IMR-90 (cell line): ENCODE measurements at places on chromosomes 2 and 18.

DNA sequence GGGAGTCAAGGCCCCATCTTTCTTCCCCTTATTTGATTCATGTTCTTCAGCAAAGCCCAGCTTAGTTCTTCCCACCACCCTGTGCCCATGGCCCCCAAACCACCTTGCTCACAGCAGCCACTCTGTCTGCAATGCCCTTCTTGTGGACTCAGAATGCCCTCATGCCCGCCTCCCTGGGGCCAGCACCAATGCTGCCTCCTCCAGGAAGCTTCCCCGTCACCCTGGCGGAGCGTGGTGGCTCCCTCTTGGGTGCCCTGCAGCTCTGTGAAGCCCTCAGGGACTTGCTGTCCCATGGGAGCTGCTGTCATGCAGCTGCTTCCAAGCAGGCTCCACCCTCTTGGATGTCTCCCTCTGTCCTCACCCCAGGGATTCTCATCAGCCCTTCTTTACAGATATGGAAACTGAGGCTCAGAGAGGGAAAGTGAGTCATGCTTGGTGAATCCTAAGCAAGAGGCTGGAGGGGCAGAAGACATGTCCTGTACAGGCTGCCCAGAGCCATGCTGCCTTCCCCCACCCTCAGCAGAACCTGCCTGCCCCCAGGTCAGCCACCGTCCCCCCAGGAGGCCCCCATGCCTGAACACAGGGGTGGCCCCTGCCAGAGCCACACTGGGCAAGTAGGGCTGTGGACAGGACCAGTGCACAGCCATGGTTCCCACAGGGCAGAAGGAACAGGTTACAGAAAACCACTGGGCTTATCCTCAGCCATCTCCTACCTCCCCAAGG lies 11.8 kb upstream of the DUSP2 start:
- DNase-seq = no peak

DNA sequence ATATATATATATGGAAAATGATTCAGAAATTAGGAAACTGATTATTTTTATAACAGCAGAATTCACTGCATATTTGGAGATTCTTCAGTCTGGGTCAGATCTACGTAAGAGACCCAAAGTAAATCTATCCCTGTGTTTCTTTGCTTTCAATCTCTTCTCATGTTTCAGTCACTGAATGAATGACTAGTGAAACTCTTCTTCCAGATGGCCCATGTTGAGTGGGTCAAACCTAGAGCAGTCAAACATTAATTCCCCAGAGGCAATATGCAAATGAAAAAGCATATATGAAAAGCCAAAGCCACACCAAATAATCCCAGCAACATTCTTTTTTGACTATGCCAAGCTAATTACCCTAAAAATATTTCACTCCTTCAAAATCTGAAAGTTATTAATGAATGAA lies 317.3 kb downstream of the RBM43 start:
- no peak for DNase-seq

GRCh38 chr2:145690183-145690778 lies 1170.4 kb upstream of the ZEB2 start:
- DNase-seq = peak; percentile 34

GRCh38 chr2:143934626-143935481 lies 585.1 kb downstream of the ZEB2 start:
- DNase-seq = peak; percentile 59

GRCh38 chr18:36529747-36530146 lies 232.2 kb downstream of the FHOD3 start:
- no peak for DNase-seq

GRCh38 chr2:60476206-60476954 lies 77.1 kb downstream of the BCL11A start:
- DNase-seq = no peak

- no peak for DNase-seq
Observed at GRCh38 chr18:70334728-70335329, 46.0 kb downstream of the SOCS6 start.

DNA sequence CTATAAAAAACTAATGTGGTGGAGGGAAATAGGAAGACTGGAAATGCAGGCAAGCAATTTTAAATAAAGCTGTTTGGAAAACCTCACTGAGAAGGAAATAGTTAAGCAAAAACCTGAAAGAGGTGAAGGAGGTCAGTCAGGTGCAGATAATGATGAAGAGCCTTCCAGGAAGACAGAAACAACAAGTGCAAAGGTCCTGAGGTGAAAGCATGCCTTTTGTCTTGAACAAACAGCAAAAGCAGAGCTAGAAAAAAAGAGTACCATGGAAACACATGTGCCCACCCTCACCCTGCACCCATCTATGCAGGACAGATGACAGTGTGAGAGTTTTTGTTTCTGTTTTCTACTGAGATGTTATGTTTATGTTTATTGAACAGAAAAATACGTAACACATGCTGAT lies 8.1 kb upstream of the ZBTB14 start:
- DNase-seq = no peak

DNA sequence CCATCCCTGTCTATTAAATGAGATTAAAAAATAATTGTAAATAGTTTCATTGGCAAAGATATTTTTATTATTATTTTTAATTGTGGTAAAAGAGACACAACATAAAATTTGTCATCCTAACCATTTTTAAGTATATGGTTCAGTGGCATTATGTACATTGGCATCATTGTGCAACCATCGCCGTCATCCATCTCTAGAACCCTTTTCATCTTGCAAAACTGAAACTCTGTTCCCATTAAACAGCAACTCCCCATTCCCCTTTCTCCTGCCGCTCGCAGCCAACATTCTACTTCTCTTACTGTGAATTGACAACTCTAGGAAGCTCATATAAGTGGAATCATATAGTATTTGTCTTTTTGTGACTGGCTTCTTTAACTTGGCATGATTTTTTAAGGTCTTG lies 25.3 kb downstream of the LAMA3 start:
- no peak for DNase-seq

GRCh38 chr2:177799531-177799930 lies 273.0 kb downstream of the PDE11A start:
- DNase-seq = peak; percentile 12

GRCh38 chr18:42179542-42180121 lies 224.6 kb downstream of the PIK3C3 start:
- DNase-seq = no peak

- DNase-seq = no peak
Observed at GRCh38 chr18:78566720-78567119, 412.9 kb upstream of the SALL3 start.

DNA sequence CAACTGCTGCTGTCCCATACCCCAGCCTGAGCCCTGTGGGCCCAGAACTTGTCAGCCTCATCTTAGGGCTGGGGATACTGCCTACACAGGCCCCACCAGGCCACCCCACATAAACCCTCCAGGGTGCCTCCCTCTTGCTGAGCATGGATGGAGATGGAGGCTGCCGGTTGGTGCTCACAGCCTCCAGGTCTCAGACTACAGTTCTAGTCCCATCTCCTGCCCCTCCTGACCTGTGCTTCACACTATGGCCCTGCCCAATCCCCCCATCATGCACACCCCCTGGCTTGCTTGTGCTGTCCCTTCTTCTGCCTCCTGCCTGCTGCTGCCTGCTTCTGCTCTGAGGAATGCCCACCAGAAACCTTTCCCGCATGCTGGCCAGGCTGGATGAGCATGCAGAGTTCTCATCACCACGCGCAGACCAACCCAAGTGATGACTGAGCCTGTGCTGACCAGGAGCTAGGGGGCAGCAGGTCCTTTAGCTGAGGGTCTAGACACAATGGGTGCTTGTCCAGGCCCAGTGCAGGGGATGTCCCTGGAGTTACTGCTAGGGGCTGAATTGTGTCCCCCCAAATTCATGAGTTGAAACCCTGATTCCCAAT lies 138.4 kb upstream of the HS6ST1 start:
- DNase-seq = no peak

DNA sequence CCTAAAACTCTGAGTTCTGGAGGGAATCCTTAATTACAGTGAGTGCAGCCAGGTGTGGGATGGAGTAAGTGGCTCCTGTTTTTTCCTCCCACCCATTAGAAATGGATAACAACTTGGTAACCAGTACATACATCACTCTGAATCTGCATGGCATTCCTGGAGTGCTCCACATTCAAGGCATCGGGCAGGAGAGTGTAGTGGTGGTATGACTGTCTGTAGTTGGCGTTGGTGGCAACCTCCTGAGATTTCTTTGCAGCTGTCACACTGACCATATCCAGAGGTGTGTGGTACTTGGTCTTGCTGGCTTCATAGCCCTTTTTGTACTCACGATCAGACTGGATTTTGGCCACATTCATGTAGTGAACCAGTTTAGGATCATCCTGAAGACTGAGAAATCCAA lies 68.3 kb downstream of the NEB start:
- DNase-seq = no peak

GRCh38 chr2:186294248-186294888 lies 191.7 kb upstream of the ZC3H15 start:
- no peak for DNase-seq

GRCh38 chr2:66445925-66446871 lies 11.3 kb downstream of the MEIS1 start:
- DNase-seq = no peak

DNA sequence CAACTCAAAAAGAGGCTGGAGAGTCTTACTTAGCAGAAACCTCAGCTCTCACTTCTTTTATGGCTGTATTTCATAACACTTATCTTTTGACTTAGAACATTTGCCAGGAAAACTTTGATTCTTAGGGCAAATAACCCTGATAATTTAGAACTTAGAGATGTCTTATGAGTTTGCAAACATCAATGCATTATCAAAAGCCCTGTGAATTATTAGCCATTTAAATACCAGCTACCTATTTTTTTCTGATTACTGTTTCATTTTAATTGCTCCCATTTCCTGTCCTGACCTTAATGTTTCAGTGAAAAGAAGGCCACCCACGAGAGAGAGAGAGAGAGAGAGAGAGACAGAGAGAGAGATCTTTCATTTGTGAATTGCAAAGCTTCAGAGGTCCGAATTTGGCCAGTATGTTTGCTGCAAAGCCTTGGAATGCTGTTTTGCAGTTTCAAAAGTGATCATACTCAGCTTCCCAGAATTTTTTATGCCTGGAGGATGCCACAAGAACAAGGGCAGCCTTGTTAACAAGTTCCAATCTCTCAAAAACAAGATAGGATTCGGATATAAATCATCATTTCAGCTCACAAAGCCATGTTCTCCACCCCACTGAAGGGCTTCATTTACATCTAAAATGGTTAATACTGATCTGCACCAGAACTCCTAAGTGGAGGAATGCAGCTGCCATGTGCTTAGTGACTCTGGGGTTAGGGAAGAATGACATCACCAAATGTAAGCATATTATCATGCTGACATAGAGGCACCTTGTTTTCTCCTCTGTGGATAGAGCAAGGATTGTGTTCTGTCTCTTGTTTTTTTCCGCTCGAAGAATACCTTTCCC lies 478.2 kb downstream of the ARHGAP15 start:
- peak; percentile 68 for DNase-seq

DNA sequence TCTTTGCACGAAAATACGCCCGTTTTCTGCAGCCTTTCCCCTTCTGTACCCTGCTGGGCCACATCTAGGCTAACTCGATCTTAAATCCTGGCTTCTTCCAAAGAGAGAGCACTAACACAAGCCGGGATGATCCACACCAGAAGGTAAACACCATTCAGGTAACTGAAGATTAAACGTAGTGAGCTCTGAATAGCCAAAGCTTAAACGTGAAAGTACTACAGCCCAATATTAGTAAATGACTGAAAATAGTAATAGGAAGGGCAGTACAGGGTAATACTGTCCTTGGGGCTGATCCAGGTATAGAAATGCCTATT lies 422 bp upstream of the MRPL53 start:
- DNase-seq = no peak

DNA sequence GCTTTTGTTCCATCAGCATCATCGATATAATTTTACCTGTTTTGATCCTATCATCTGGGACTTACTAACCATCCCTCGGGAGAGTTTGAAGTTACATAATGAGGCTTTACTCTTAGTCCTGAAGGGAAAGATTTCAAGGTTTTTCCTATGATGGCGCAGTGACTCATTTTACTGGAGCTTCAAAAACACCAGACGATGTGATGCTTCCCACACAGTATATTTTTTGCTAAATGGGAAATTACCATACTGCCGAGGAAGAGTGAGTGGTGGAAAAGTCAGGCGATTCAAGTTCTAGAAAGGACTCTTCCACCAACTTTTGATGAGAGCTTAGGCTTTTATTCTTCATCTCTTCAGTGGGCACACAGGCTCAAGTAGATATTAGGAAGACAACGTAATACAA lies 44.6 kb upstream of the GCG start:
- peak; percentile 91 for DNase-seq

- no peak for DNase-seq
Observed at GRCh38 chr2:177395351-177396065, 2.9 kb downstream of the AGPS start.
